ENCODE measurements at places on chromosomes 2 and 18.

DNA sequence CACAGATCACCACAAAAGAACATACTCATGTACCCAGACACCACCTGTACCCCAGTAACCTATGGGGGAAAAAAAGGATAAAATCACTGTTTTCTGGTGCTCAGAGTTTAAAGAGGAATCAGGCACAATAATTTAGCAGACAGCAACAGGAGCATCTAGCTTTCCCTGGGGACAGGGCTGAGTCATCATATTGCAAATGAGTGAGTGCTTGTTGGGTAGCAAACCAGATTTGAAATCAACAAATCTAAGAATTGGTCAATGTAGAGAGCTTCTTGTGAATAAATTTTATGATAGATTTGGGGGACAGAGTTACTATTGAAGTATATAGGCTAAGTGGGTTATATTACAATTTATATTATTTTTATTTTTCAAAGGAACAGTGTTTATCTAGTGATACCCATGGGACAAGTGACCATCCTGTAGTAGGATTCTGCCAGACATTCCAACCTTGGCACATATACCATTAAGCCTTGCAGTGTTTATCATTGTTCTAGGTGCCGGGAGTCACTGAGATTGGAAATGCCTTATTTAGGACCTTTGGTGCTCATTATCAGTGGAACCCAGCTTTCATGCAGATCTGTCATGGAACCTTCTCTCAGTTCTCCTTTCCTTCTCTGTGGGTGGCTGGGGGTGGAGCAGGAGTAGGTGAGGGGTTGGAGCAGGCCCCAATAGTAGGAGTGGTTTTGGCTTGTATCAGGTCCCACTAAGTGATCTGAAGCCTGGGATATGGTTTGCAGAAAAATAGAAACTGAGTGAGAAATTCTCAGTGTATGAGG lies 117.2 kb downstream of the CERS6 start:
- DNase-seq = no peak

GRCh38 chr18:55886886-55887285 lies 298.9 kb upstream of the TCF4 start:
- DNase-seq = no peak

GRCh38 chr2:231601356-231602229 lies 8.9 kb downstream of the TEX44 start:
- DNase-seq = no peak

DNA sequence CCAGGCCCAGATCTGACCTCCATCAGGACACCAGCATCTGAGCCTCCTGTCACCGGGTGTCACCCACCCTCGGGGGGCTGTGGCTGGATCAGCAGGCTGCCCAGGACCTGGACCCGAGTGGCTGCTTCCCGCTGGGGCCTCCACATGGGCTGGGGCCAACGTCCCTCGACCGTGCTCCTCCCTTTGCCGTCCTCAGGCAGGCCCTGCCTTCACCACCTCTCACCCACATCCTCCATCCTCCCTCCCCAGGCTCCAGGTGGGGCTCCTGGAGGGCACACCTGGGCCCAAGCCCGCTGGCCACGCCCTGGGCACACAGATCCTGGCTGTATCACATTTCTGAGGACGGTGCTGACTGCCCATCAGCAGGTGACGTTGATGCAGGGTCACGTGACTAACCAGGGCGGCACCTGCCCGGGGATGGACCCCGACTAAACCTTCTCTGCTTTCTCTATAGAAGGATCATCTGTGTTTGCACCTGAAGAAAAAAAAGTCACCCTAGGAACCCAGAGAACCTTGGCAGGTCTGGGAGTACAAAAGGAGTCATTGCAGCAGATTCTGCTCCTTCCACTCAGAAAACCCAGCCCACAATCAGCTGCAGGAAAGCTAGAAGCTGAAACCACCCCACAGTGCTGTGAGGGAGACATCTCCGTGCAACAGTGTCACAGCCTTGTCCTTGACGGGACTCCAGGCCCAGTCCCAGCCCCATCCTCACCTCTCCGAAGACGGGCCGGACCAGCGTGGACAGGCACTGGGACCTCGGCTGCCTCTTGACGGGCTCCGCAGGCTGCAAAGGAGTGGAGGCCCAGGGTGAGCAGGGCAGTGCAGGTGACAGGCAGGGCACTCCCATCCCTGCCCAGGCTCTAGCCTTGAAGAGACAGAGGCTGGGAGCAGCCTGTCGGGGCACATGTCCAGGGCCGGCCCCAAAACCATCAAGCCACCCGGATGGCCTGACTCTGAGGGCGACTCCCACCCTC lies 11.2 kb downstream of the STK25 start:
- no peak for DNase-seq

DNA sequence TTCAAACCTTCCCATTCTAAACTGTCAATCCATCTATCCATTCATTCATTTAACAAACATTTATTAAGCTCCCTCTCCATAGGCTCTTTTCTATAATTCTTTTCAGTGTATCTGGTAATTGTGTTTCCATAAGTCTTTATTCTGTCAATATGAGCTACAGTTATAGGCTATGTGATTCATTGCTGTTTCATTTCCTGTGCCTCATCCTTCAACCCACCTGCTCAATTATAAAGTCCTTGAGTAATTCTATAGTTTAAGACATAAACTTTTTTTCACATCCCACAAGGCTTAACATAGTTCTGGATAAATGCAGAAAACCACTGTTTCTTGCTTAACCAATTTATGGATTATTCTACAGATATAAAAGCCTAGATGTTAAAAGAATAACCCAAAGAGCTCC lies 84.2 kb upstream of the PIK3C3 start:
- no peak for DNase-seq

DNA sequence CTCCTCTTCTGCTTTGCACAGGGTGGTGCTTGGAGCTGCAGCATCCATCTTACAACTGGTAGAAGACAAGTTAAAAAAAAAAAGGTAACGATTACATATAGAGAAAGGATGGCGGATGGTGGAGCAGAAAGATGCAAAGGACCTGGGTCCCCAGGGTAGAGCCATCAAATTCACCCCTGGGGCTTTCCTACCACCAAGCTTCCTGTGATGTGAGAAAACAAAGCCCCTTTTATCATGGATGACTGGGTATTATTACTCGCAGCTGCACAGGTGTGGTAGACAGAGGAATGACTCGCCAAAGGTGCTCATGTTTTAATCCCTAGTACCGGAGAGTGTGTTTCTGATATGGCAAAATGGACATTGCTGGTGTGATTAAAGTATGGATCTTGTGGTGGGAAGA lies 1.3 kb upstream of the ACOXL start:
- DNase-seq = no peak

- no peak for DNase-seq
Measured at GRCh38 chr2:85243101-85244072, 84.4 kb downstream of the TGOLN2 start.

DNA sequence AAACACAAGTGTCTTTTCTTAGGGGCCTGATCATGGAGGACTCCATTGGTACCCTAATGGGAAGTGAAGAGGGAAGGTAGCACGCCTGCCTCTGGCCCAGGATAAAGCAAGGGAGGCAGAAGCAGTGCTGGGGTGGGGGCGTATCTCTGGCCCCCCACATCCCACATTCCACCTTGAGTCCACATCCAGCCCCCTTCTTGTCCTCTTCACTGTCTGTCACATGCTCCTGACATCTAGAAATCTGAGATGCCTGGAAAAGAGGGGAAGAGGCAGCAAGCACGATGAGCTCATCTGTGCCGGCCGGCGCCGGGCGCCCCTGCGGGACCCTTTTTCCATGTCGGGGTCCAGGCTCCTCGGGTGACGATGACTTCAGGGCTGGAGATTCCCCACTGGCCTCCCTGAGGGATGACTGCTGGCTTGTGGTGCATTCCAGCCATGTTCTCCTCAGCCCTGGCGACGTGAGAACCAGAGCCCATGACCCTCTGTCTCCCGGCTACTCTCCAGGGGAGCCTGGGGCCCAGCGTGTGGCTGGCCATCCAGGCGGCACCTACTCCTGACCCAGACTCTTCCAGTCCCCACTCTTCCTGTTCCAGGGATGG lies 277.5 kb downstream of the DYSF start:
- no peak for DNase-seq

DNA sequence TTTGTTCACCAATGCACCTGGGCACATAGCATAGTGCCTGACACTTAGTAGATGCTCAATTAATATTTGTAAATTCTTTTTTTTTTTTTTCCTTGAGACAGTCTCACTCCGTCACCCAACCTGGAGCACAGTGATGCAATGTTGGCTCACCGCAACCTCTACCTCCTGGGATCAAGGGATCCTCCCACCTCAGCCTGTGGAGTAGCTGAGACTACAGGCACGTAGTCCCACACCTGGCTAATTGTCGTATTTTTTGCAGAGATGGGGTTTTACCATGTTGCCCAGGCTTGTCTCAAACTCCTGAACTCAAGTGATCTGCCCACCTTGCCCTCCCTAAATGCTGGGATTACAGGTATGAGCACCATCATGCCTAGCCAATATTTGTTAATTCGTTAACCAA lies 23.2 kb upstream of the LPIN2 start:
- DNase-seq = no peak

- no peak for DNase-seq
Measured at GRCh38 chr2:141605163-141605562, 525.7 kb downstream of the LRP1B start.

- DNase-seq = no peak
Measured at GRCh38 chr18:57776767-57777166, 26.3 kb downstream of the ATP8B1 start.

- DNase-seq = no peak
Measured at GRCh38 chr18:68703326-68703725, 11.6 kb downstream of the TMX3 start.

DNA sequence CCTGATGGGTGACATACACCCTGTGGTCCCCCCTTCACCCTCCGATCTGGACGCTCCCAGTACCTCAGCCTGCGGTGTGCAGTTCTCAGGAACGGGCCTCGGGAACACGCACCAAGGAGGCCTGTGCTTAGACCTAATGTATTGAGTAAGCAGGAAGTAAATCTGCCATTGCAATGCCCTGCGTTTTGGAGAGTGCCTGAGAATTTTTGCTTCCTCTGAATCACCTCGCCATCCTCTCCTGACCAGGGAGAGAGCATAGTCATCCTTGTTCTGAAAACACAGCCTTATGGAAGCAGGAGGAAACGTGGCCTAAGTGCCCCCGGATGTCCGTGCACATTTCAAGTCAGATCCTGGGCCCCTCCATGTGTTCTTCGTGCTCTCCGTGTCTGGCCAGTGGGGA lies 272.2 kb downstream of the NDUFA10 start:
- no peak for DNase-seq

DNA sequence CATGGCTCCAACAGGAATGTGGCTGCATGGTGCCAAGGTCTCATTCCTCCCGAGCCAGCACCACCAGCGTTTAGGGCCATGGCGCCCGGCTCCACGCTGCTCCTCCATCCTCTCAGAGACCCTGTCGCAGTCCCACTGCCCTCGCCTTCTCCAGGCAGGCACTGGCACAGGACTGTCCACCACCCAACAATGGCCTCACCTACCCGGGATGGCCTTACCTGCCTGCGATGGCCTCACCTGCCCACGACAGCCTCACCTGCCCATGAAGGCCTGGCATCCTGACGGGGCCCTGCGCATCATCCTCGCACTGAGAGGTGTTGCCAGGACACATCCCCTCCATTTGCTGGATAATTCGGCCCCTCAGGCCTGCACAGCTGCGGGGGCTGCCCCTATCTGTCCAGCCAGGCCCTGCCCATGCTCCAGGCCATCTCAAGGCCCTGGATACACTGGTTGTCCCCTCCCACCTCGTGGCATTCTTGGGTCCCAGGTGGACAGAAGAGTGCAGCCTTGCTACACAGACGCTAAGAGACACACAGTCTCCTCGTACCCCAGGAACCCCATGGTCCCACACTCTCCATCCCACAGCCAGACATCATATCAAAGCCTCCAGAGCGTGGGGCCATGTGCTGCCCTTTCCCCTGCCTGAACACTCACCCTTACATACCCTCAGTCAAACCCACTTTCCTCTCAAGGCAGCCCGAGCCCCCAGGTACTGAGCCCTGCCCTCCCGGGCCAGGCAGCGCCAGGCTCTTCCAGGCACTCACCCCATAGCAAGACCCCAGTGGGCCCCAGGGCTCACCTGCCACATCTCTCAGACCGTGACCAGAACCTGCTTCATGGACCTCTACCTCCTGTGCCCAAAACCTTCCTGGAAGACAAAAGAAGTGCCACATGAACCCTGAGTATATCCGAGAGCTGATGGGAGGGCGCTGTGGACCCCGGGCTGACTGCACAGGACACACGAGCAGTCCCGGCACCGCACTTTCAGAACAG lies 268.6 kb downstream of the EIPR1 start:
- DNase-seq = no peak

- no peak for DNase-seq
Measured at GRCh38 chr2:164538240-164538866, 82.9 kb downstream of the GRB14 start.

GRCh38 chr18:10308154-10308553 lies 146.3 kb upstream of the APCDD1 start:
- DNase-seq = no peak

- DNase-seq = no peak
Measured at GRCh38 chr2:192265751-192266150, 71.0 kb upstream of the TMEFF2 start.

DNA sequence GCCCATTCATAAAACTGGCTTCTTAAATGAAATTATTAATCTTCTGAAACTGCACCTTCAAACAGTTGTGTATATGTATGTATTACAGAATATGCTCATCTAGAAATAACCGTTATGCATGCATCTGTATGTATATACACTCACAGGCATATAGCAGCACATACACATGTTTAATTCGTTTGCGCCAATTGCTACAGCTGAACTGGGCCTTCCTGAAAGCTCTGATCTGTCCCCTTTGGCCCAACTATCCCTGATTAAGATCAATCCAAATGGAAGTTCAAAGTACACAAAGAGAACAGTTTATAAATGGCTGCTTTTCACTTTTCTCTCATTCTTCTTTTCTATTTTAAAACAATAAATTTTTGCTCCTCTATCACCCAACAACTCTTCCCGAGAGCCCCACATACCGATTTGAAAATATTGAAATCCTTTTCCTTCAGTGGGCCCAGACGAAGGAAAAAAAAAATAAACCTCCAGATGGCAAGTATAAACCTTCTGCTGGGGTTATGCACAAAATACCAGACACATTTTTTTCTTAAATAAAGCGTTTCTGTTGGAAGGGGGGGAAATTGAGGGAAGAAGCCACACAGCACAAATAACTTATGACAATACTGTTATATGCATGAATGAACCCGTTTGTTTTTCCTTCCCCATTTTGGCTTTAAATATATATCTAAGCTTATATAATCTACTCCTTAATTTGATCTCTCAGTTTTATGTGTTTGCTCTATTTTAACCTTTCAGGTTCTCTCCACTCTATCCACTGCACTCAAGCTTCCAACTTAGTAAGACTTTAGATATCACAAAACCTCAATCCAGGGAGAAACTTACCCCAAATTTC lies 267.3 kb downstream of the TCF4 start:
- DNase-seq = no peak

GRCh38 chr2:104371087-104371781 lies 482.7 kb upstream of the POU3F3 start:
- DNase-seq = no peak

DNA sequence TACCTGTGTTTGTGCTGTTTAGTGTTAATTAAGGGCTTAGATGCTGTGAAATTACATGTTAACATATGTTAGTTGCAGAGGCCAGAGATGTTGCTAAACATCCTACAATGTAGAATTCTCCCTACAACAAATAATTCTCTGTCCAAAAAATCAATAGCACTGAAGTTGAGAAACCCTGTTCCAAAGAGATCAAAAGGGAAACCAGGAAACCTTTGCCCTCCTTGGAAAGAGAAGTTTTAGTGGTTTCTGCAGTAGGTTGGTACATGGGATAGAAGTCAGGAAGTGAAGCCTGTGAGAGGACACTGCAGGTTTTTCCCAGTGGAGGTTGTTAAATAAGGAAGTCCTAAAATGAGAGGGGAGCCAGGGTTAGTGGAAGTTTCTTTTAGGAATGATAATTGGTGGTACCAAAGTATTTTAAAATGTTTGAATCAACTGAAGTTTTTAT lies 6.3 kb upstream of the RMDN2 start:
- DNase-seq = no peak

Measured in cortex of kidney (tissue), 1 donor.